ENCODE measurements at places on chromosomes 12 and 14.

GRCh38 chr12:120851444-120851843, 52.7 kb downstream of the SPPL3 start:
- DNase-seq = no peak

GRCh38 chr12:68137335-68137830, 22.2 kb downstream of the IFNG start:
- no peak for DNase-seq

DNA sequence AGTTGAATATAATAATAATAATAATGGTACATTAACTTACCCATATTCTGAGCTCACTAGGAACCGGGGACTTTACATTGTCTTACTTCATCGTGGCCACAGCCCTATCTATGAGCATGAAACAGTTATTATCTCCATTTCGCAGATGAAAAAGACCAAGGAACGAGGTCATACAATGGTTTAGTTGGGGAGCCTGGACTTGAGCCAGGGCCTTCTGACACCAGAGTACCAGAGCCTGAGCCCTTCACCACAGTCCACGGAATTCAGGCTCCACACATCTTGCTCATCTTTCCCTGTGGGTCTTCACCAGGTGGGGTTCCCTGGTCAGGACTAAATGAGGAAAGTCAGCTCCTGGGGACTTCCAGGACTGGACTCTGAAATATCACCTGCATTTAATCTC, 31.3 kb upstream of the CMKLR1 start:
- no peak for DNase-seq

- DNase-seq = no peak
Measured at GRCh38 chr12:72330784-72331183, 58.6 kb downstream of the TRHDE start.

GRCh38 chr12:14741153-14741552, 44.8 kb upstream of the GUCY2C start:
- DNase-seq = no peak

GRCh38 chr12:32444895-32445294, 45.5 kb downstream of the FGD4 start:
- peak; percentile 85 for DNase-seq

DNA sequence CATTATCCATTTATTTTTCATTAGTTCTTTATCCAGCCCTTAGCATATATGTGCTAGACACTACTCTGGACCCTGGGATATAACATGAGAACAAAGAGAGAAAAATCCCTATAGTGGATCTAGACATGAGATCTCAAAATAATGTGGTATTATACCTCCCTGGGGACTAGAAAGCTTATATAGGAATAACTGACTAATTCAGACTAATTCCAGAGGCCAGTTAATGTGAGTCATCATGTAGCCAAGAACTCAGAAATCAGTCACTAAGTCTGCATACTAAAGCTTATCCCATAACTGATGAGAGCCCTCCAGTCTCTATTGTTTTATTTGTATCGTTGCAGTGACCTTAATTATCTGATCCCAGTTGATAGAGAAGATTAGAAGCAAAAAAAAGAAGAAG, 267.1 kb upstream of the RGS6 start:
- peak; percentile 96 for DNase-seq

- DNase-seq = peak; percentile 50
Measured at GRCh38 chr12:5872745-5873144, 72.3 kb downstream of the ANO2 start.

DNA sequence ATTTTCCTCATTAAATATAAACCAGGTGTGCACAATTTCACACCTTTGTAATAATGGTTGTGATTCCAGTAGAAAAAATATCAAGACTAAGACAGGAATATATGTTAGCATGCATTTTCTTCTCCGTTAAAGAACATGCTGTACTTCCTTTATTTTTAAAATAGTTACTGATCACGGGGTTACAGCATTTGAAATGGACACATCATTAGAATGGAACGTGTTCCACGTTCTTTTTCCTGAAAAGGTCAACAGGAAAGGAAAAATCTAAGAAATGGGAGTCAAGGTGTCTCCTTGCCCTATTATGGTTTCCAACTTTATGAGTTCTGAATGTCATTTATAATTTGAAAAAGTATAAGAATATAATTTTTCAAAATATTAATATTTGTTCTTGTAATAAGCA, 1325.7 kb downstream of the SLC16A7 start:
- DNase-seq = no peak
